ENCODE measurements at places on chromosomes 5 and 9. TPM values are rescaled to one million over a fixed set of nuclear protein-coding genes. Genes with fewer than 3 reads are reported as not detected.

Gene CEL
- 0.59 TPM for total RNA-seq

Gene RNF183
- not detected for total RNA-seq

Gene BTNL3
- total RNA-seq, result not detected

Gene PCSK1
- 0.27 TPM for total RNA-seq

Gene SELENOP
- total RNA-seq, result 149 TPM

Gene PCDHGA3
- total RNA-seq, result 22.9 TPM

Gene PKD2L2
- total RNA-seq, result 0.62 TPM

Gene TBC1D2
- total RNA-seq, result 2.0 TPM

Gene OR1J2
- not detected for total RNA-seq

Gene RLN2
- total RNA-seq, result 0.35 TPM

Gene IL5
- total RNA-seq, result not detected

Gene NOXA1
- 3.3 TPM for total RNA-seq

Gene FASTKD3
- 4.7 TPM for total RNA-seq

Gene TTC16
- 0.16 TPM for total RNA-seq

Gene GLRA1
- total RNA-seq, result not detected

Gene TAF11L11
- not detected for total RNA-seq

Gene FGFR4
- total RNA-seq, result 0.40 TPM

Gene SNAPC4
- total RNA-seq, result 3.9 TPM

Gene HTR4
- total RNA-seq, result 0.70 TPM

Gene BSPRY
- total RNA-seq, result 1.7 TPM

Gene TMEM161B
- 9.0 TPM for total RNA-seq

Gene IFNB1
- total RNA-seq, result not detected

Gene RMRP
- total RNA-seq, result 10,677 TPM

Gene PFN3
- not detected for total RNA-seq

Gene DMRTA1
- 0.38 TPM for total RNA-seq

Gene GRM6
- not detected for total RNA-seq

Gene TGFBR1
- 21.8 TPM for total RNA-seq

Gene LRRC26
- not detected for total RNA-seq

Gene ADGRD2
- total RNA-seq, result not detected

Gene LAMC3
- total RNA-seq, result 0.89 TPM

Gene PSD2
- 0.08 TPM for total RNA-seq

Gene SH3TC2
- 2.5 TPM for total RNA-seq

Gene SPATA31E1
- total RNA-seq, result not detected

Gene TUT7
- 14.6 TPM for total RNA-seq

Gene ADAMTSL2
- total RNA-seq, result 9.6 TPM

Gene CTSV
- total RNA-seq, result not detected

Gene GARIN3
- total RNA-seq, result not detected

Gene SPATA31D3
- total RNA-seq, result not detected

Gene PRXL2C
- 18.0 TPM for total RNA-seq

Gene NDOR1
- total RNA-seq, result 8.0 TPM

Gene CD72
- total RNA-seq, result 0.59 TPM

Gene LRRC19
- total RNA-seq, result not detected

Gene RPL35
- 610 TPM for total RNA-seq

Gene NDUFS4
- total RNA-seq, result 117 TPM

Gene CTNND2
- total RNA-seq, result 41.3 TPM

Gene TMC1
- total RNA-seq, result 0.27 TPM

Gene PCDHGC4
- 5.8 TPM for total RNA-seq

Gene ADRB2
- total RNA-seq, result 2.6 TPM

Gene FAXDC2
- 10.1 TPM for total RNA-seq

Gene SLCO6A1
- not detected for total RNA-seq
